Neuronal stem cell (in vitro differentiated cells): ENCODE measurements at places on chromosomes 1 and 21.

DNA sequence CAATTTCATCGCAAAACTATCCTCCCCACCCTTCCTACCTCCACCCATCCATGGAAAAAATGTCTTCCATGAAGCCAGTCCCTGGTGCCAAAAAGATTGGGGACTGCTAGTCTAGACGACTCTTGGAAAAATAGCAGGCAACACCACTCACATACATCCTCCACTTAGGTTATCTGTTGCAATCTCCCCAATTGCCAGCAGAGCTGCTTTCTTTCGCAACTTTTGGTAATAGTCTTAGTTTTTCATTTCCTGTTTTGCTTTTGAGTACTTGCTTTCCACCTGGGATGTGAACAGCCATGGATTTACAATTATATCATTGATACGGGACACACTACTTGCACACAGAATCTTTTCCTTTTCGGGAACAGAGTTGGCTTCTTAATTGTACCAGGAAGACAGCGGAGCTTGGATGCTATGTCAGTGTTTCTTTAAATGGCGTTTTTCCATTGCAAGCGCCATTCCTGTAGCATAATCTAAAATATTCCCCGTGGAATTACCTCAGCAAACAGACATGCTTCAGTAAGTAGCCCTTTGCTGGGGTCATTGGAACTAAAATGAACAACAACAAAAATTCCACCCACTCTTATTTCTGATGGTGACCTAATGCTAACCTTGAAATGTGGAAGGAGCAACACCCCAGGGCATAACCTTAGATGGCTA is 183.3 kb upstream of the ADGRL2 start:
- no peak for DNase-seq

GRCh38 chr1:159315381-159315780 is 13.2 kb downstream of the FCER1A start:
- no peak for DNase-seq

GRCh38 chr1:45411510-45411899 is 71.3 kb upstream of the MUTYH start:
- no peak for DNase-seq

GRCh38 chr1:180946056-180946455 is 33.4 kb downstream of the KIAA1614 start:
- no peak for DNase-seq

DNA sequence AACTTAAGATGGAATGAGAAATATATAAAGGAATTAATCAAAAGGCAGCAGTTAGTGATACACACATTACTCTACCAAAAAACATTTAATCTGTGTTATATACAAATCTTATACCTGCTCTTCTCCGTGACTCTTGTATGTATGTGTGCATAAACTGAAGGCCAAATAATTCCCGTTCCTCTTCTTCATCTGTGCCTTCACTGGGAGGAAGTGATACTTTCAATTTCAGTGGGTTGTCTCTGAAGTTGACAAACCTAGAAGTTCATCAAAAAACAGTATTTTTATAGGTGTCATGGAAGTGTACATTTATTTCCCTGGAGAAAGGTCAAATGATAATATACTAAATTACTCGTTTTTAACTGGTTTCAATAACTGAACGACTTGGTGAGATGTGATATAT is 19.3 kb downstream of the TRMT13 start:
- DNase-seq: no peak

- DNase-seq: no peak
These were observed 25.8 kb upstream of the PIGC start for GRCh38 chr1:172469717-172470116.

GRCh38 chr21:25273959-25274358 is 333.3 kb downstream of the MRPL39 start:
- no peak for DNase-seq

DNA sequence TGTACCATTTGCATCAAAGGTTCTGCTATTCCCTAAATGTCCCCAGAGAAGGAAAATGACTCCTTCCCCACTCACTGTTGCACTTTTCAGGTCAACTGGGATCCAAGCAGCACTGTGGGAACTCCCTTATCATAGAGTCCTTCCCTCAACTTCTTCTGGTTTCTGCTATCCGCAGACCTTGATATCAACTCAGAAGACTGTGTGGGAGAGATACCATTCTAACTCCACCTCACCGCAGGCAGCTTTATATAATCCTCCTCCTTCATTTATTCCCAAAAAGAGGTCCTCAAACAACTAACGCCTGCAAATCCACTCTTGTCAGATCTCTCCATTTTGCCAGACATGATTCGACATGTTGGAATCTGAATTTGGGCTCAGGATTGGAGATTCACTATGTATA is 27.3 kb downstream of the LHX9 start:
- no peak for DNase-seq

DNA sequence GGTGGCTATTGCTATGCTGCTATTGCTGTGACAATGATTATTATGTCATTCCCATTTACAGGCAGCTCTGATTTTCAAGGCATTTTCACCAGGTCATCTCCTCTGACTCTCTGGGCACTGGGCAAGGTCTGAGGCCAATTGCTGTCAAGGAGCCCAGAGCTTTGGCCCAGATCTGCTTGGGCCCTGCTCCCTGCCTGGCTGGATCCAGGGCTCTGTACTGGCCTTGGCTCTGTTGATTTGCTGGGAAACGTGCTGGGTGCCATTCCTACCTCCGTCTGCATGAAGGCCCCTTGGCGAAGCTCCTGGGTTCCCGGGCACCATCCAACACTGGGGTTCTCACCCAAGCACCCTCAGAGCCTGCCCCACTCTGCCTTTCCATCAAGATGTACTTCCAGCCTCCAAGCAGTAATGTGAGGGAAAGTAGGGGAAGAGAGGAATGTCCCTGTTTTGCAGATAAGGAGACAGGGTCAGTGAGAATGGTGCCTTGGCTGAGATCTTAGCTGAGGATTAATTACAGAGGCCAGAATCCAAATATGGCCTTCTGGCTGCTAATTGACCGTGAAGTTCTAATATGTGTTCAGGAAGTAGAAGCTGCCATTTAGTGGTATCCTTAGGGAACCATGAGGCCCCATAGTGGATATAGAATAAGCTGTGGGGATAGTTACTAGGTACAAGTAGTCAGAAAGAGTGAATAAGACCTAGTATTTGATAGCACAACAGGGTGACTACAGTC is 63.9 kb downstream of the HTR6 start:
- no peak for DNase-seq

DNA sequence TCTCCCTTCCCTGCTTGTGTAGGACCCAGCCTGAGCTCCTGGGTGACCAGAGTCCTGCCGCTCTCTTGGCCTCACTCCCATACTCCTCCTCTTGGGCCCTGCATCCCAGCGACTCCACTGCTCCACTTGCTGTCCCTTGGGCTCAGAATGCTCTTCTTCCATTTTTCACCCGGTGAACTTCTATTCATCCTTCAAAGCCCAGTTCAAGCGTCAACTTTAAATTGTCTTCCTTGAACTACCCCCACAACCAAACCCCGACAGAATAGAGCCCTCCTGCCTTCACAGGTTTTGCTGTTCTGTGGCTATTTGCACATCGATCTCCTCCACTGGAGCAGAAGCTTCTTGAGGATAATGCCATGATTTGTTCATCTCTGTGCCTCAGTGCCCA is 215.4 kb upstream of the EDN2 start:
- DNase-seq: no peak

DNA sequence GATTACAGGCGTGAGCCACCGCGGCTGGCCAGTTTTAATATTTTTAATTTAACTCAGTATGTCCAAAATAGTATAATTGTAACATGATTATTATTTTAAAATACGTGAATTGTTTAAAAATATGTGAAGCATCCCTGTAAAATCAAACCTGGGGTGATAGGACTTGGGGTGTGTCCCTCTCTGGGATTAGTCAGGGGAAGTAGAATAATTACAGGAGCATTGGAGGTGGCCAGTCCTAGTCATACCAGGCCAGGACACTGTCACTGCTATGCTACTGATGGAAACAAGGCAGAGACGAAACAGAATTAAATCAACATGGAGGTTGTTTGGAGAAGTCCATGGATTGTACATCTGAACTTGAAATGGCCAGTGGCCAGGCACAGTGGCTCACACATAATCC is 16.8 kb downstream of the SZRD1 start:
- no peak for DNase-seq

- DNase-seq: no peak
These were observed 12.5 kb downstream of the NVL start for GRCh38 chr1:224317383-224318045.

DNA sequence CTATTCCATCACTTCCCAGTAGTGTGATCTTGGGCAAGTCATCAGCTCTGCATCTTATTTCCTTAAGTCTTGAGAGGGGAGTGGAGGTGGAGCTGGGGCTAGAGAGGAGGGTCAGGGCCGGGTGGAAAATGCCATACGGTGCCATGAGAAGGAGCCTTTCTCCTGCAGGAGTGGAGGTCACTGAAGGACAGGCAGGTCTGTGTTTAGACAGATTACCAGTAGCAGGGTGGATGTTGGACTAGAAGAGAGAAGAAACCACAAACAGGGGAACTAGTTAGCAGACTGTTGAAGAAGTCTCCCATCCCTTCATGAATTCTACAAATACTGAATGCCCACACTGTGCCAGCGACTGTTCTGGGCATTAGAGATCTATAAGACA is 13.9 kb upstream of the CPT2 start:
- DNase-seq: no peak

- DNase-seq: no peak
These were observed 406.9 kb upstream of the B3GALT2 start for GRCh38 chr1:193593147-193593885.

GRCh38 chr1:98981917-98982513 is 22.6 kb downstream of the PLPPR5 start:
- no peak for DNase-seq

GRCh38 chr1:233237647-233238046 is 57.9 kb downstream of the PCNX2 start:
- no peak for DNase-seq

GRCh38 chr1:68046423-68046822 is 4.0 kb downstream of the DIRAS3 start:
- DNase-seq: no peak

- DNase-seq: no peak
These were observed 631.6 kb upstream of the CAMK1G start for GRCh38 chr1:208951908-208952307.

GRCh38 chr1:30514137-30514654 is 209.2 kb downstream of the MATN1 start:
- DNase-seq: no peak

GRCh38 chr1:234243521-234244260 is 129.6 kb upstream of the COA6 start:
- no peak for DNase-seq

GRCh38 chr21:45766501-45766900 is 123.0 kb downstream of the PCBP3 start:
- DNase-seq: no peak

DNA sequence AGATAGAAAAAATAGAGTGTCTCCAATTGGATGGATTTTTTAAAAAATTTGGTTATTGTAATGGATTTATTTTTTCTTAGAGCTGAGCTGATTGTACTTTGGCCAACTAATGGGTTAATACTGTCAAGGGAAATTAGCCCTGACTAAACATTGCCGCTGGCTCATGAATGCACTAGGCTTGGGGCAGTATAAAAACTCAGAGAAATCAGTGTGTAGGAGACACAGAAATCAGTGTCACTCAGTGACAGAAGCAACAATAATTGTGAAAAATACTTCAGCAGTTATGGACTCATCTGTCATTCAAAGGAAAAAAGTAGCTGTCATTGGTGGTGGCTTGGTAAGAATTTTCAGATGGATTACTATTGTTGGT is at the start of gene KMO:
TSS of gene KMO (plus strand) at position 217 of the 370 bp plus-strand sequence. CDS start at position 284, 67 bp downstream.
- DNase-seq: no peak

DNA sequence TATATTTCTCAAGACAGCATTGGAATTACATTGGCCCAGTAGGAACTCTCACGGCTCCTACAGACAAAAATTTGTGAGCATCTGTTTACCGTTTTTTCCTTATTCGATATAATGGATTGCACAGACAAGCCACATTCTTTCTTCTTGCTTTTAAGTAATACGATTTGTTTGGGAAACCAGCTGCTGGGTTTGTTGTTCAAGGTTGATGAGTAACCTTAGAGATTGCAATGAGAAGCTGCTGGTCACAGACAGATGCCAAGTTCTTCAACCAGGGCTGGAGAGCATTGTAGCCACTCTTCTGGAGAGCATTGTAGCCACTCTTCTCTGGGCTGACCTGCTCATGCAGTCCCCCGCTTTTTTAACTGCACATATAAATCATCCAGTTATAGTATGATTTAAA is 1.4 kb upstream of the MIA3 start:
- DNase-seq: no peak

- DNase-seq: no peak
These were observed 28.4 kb downstream of the MAPKAPK2 start for GRCh38 chr1:206713070-206713469.
